Sigmoid colon (tissue), 7 donors: ENCODE measurements at places on chromosomes 7 and 10. TPM values are rescaled to one million over a fixed set of nuclear protein-coding genes. Genes with fewer than 3 reads are reported as not detected.

Gene AASS
- 2.4 TPM for polyA plus RNA-seq

DNA sequence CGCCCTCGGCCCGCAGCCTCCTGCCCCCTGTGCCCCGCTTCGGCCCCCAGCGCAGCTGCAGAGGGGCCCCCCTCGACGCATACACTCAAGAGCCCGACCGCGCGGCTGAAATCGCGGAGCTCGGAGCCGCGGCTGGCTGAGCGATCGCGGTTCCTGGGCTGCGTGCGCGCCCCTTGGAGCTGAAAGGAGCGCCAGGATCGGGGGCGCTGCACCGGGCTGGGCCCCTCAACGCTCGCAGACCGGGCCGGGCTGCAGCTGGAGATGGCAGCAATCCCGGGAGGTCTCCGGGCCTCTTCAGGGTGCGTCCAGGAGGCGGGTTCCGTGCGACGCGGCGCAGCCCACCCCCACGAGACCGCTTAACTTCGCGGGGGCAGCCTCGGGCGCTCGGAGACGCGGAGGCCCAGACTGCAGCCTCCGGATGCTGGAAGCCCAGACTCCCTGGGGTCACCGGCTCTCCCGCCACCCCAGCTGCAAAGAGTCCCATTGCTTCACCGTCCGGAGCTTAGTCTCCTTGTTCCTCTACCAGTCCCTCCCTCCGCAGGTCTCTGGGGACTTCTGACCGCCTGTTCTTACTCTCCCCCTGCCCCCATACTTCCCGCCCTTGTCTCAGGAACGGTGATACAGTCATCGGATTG, 73.0 kb upstream of the LRRC4 start:
- DNase-seq = no peak

GRCh38 chr10:6151087-6151977, 51.4 kb upstream of the PFKFB3 start:
- DNase-seq = peak; percentile 82

DNA sequence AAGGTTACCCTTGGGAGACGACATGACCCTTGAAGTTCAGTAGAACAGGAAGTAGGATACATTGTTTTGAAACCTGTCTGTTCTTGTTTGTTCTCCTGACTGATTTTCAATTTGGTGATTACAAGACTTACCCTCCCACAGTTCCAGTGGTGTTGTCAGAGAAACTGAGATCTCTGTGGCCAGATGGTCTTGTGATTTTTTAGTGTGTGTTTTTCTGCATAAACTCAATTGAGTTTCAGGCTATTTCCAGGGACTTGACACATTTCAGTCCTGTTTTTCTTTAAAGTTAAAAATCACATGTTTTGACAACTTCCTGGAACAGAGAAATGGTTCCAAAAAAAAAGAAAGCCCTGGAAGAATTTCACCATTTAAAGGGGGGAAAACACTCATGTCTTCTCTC, 22.3 kb downstream of the PIK3CG start:
- no peak for DNase-seq

DNA sequence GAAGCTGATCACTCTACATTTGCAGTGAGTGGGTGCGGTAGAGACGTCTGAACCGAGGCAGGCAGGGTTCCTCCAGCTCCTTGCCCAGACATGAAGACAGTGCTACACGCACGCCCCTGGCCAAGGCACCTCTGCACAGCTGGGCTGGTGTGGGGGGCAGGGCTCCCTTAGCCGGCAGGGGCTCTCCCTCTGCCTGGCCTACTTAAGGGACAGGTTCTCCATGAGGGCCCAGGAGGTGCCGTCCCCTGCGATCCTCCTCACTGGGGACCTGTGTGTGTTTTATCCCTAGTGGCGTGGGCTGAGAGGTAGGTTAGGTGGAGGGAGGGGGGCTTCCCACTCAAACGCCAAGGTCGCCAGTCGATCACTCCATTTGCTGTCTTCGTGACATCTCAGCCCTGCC, 35.3 kb downstream of the IL15RA start:
- DNase-seq = peak; percentile 66
